RPMI7951 (cell line): ENCODE measurements at places on chromosomes 1 and 21. TPM values are rescaled to one million over a fixed set of nuclear protein-coding genes. Genes with fewer than 3 reads are reported as not detected.

- no peak for DNase-seq
Measured at GRCh38 chr1:248686815-248687214, 15.8 kb downstream of the OR14I1 start.

Gene DMBX1
- total RNA-seq, result not detected in 2 replicates

DNA sequence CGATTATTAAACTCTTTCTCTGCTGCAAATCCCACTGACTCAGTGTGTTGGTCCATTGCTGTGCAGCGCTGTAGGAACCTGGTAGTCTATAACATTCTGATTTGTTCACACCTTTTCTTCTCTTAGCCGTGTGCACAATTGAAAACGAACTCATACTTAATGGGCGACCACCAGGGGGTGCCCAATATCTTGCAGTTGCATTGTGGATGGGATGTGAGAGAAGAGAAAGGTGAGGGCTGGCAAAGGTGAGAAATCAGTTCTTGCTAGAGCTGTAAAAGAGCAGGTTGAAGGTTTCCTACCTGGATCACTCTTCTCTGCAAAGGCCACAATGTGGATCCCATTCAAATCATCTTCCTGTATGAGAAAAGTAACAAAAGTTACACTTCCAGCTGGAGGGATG lies 51.0 kb downstream of the CASQ2 start:
- peak; percentile 18 for DNase-seq

Gene OPTC
- total RNA-seq, result not detected in 2 replicates

Gene S100A12
- total RNA-seq, result not detected in 2 replicates
